ENCODE measurements at places on chromosomes 5 and 9.

DNA sequence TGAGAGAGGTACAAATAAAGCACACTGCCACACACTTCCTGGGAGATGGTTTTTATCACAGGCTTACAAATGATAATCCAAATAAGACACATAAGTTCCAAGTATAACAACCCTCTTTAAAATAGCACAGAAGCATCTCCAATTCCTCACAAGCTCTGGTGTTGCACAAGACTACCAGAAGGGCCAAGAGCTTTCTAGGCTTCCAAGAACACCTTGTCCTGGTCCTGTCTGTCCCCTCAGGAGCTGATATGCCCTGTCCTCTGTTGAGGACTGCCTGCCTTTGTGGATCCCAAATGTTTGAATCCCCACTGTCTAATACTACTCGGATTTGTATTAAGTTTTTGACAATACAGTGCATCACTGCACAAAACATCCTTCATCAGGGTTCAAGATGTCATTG is 110.1 kb downstream of the SPOCK1 start:
- DNase-seq: no peak

- DNase-seq: no peak
Measured at GRCh38 chr5:95734906-95735305, 3.8 kb downstream of the RHOBTB3 start.

DNA sequence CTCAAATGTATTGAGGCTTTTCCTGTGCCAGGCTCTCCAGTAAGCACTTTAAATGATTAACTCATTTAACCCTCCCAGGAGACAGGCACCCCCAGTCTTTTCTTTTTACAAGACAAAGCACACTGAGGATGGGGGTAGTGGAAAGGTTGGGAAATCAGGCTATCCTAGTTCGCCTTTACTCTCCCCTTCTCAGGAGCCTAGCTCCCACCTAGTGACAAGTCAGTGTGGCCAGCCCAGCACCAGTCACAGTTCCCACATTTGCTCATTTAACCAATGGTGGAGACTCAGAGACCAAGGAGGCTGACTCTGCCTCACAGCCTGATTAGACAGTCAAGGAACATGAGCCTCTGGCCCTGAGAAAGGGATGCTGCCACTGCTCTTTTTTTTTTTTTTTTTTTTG is 3.5 kb downstream of the ALDH7A1 start:
- no peak for DNase-seq

- no peak for DNase-seq
Measured at GRCh38 chr9:121439711-121440664, 59.7 kb downstream of the GGTA1 start.

GRCh38 chr5:138128334-138128733 is 10.9 kb downstream of the NME5 start:
- no peak for DNase-seq

DNA sequence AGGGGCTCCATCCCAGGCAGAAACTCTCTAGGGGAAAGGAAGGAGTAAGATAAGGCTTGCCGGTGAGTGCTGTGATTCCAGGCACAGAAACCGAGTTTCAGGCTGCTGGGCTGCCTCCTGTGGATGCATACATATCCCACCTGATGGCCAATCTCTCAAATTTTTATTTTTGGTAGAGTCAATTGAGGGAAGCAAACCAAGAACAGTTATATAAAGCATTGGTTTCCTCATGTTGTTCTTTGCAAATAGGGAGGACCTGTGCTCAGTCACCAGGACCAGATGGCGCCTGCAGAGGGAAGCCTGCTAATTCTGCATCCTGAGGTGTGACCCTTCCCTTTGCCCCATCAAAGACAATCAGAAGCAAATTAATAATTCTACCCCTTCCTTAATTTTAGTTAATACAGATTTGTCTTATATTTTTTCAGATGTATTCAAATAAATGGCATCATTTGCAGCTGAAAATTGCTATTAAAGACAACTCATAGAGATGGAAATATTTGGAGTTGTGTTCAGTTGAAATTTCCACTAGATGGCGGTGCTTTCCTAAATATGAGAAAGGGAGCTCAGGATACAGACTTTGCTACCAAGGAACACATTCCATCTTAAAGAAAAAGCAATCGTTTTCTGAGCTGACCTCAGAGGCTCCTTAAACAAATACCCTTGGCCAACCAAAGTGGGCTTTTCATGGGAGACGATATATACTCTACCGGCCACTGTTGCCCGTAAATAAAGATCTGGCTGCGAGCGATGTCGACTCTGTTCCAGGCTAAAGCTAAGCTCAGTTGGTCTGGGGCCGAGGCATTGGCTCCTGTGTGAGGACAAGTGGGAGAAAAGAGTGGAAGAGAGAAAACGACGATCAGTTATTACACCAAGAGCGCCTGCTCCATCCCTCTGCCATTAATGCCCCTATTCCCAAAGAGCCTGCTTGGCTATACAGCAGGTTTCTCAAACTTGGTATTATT is 225.7 kb upstream of the KLF9 start:
- DNase-seq: no peak

GRCh38 chr9:14780251-14780650 is 57.7 kb upstream of the CER1 start:
- peak; percentile 84 for DNase-seq

GRCh38 chr9:130382096-130382495 is 62.7 kb upstream of the ASS1 start:
- DNase-seq: no peak

GRCh38 chr9:133811471-133811870 is 73.3 kb upstream of the SARDH start:
- peak; percentile 23 for DNase-seq

GRCh38 chr5:115770466-115770865 is 46.0 kb downstream of the CDO1 start:
- no peak for DNase-seq

DNA sequence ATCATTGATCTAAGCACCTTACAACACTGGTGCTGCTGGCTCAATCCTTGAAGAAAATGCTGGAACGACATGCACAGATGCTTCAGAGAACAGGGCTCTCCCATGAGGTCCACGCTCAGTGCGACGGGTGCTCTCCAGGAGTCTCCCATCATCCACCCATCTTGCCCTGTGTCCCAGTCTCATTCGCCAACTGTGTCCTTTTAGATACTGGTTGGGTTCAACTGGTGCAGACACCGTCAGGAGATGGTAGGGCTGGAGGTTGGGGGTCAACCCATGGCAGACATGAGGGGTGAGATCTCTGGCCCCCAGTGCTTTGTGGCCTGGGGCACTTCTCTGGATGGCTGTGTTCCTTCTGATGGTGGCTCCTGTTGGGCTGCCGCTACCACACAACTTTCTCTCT is 1.6 kb upstream of the OBP2B start:
- peak; percentile 33 for DNase-seq

- no peak for DNase-seq
Measured at GRCh38 chr5:124355928-124356327, 390.5 kb downstream of the ZNF608 start.

DNA sequence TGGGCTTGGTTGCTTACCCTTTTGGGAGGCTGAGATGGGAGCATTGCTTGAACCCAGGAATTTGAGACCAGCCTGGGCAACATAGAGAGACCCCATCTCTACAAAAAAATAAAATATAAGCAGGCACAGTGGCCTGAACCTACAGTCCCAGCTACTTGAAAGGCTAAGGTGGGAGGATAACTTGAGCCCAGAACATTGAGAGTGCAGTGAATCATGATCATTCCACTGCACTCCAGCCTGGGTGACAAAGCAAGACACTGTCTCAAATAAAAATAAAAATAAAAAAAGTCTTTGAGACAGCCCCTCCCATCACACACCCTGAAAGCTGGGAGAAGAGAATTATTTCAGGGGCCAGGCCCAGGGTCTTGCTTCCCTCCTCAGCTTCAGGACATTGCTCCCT is 251.8 kb downstream of the BRINP1 start:
- DNase-seq: no peak

- no peak for DNase-seq
Measured at GRCh38 chr5:79878721-79879336, 112.2 kb downstream of the MTX3 start.

- no peak for DNase-seq
Measured at GRCh38 chr5:74257645-74258313, 382.7 kb downstream of the ENC1 start.

- no peak for DNase-seq
Measured at GRCh38 chr5:16492398-16493140, 27.0 kb upstream of the ZNF622 start.

- peak; percentile 81 for DNase-seq
Measured at GRCh38 chr9:129258124-129258822, 80.2 kb upstream of the IER5L start.

DNA sequence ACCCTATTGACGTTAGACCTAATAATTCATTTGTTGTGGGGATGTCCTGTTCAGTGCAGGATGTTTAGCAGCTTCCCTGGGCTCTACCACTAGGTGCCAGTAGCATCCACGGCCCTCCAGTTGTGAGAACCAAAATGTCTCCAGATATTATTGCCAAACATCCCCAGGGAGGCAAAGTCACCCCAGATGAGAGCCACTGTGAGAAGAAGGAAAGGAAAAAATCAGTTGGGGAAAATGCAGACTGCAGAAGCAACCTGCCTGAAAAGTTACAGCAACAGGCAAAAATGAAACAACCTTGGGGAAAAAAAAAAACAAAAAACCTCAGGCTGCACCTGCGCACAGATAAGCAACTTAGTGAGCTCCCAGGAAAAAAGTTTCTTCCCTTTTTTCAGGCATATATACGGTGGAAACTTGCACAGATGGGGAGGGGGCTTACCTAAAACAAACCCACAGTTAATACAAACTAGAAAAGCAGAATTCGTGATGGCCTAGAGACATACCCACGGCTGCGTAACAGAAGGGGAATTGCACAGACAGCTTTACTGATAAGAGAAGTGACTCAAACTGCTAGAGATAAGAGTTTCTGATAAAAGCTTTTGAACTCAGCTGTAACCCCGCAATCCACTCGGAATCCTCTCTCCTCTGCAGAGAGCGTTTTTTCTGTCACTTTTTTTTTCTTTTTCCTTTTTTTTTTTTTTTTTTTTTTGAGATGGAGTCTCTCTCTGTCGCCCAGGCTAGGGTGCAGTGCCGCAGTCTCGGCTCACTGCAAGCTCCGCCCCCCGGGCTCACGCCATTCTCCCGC is 29.8 kb upstream of the FBP1 start:
- peak; percentile 49 for DNase-seq

DNA sequence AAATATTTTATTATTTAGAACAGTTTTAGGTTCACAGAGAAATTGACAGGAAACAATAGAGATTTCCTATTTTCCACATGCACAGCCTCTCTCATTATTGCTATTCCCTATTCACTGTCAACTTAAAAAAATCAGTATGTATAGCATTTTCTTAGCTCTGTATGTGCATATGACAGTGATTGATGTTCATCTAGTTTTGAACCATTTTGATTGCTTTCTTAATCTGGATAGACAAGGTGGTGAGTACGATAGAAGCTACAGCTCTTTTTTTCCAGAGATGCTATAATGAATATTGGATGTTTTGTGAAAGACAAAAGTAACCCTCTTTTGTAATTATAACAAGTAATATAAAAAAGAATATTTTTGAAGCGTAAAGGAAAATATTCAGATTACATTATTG is 201.2 kb upstream of the ARRDC3 start:
- DNase-seq: no peak

GRCh38 chr9:107906074-107906473 is 416.5 kb upstream of the KLF4 start:
- no peak for DNase-seq

GRCh38 chr9:35912791-35913400 is 3.6 kb downstream of the SPAAR start:
- DNase-seq: no peak

GRCh38 chr9:34987160-34987901 is 2.2 kb upstream of the DNAJB5 start:
- DNase-seq: no peak

GRCh38 chr9:34896112-34896511 is 62.0 kb upstream of the PHF24 start:
- DNase-seq: no peak

DNA sequence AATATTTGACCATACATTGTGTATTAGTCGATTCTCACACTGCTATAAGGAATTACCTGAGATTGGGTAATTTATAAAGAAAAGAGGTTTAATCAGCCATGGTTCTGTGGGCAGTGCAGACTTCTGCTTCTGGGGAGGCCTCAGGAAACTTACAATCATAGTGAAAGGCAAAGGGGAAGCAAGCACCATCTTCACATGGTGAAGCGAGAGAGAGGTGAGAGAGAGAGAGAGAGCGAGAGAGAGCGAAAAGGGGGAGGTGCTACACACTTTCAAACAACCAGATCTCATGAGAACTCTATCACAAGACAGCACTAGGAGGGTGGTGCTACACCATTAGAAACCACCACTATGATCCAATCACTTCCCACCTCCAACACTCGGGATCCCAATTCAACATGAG is 4.1 kb upstream of the GRAMD2B start:
- DNase-seq: no peak

DNA sequence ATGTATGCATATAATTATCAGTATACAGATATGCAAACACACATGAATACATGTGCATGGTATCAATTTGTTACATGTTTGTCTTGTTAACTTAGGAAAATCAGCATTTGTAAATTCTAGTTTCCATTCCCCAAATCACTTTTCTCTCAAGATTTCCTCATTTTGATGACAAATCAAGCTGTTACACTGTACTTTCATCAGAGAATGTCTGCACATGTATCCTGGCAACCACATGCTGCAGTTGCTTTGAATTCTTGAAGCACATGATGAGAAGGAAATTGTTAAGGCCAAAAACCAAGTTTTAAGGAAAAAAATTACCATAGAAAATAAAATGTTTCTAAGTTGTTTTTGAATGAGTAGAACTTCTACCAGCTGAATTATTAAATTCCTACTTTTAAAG is 1834.5 kb downstream of the EFNA5 start:
- DNase-seq: no peak

DNA sequence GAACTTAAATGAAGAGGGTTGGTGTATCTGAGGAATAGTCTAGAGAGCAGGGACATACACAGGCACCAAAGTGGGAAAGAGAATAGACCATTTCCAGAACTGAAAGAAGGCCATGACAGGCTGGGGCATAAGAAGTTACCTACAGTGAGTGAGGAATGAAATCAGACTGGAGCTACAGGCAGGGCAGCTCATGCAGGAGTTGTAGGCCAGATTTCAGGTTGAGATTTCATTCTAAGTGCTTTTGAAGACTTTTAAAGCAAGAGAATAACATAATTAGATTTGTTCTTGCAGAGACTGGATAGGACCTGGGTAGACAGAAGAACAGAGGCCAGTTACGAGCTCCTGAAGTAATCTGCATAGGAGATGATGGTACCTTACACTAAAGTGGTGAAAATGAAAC is 280.8 kb downstream of the KIAA0825 start:
- no peak for DNase-seq

GRCh38 chr9:34496149-34496712 is 26.6 kb downstream of the ENHO start:
- no peak for DNase-seq

DNA sequence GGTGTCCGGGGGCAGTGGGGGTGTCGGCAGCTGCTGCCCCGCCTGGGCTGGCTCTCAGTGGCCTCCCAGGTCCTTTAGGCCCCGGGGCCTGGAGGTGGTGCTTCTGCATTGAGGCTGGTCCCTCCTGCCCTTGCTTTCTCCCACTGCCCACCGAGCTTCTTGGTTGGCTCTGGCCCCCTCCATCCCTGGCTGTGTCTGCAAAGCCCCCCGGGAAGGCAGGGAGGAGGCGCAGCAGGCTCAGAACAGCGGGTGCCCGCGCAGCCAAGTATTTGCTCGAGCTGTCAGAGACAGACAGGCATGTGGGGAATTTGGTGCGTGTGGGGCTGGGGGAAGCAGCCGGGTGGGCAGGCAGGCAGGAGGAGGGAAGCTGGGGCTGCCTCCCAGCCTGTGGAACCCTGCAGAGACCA is 11.5 kb downstream of the CXXC5 start:
- DNase-seq: no peak

GRCh38 chr5:65742565-65743231 is 20.7 kb downstream of the NLN start:
- no peak for DNase-seq

GRCh38 chr9:134495881-134496412 is 145.7 kb upstream of the COL5A1 start:
- peak; percentile 30 for DNase-seq

Measured in posterior cingulate gyrus (tissue), 11 donors.